ENCODE measurements at places on chromosomes 7 and 10.

DNA sequence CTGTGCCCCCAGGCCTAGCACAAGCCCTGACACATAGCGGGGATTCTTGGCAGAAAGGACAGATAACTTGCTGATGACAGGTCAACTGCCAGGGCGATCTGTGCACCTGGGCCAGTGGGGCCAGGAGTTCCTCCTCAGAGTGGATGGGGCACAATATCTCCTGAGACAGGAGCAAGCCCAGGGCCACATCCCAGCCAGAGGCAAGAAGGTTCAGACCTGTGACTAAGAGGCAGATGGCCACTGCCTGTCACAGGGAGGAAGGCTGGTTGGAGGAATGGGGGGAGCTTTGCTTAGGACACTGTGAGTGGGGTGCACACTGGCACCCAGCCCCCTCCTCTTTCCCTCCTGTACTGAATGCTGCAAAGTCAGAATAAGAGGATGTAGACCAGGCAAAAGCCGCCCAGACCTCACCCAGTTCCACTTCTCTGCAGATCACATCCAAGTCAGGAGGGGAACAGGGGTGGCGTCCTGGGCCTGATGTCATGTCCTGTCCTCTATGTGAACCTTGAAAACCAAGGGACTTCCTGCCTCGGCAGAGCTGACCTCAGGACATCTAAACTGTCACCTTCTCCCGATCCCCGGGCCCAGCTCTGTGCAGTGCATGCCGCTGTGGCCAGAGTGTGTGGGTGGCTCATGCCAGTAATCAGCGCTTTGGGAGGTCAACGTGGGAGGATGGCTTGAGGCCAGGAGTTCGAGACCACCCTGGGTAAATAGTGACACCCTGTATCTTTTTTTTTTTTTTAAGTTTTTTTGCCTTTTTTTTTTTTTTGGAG is 1.3 kb downstream of the GUSB start:
- DNase-seq, result no peak

- peak; percentile 29 for DNase-seq
Measured at GRCh38 chr7:135745703-135746312, 2.8 kb downstream of the FAM180A start.

GRCh38 chr10:96587264-96588059 is 650 bp upstream of the TM9SF3 start:
- DNase-seq, result peak; percentile 53

DNA sequence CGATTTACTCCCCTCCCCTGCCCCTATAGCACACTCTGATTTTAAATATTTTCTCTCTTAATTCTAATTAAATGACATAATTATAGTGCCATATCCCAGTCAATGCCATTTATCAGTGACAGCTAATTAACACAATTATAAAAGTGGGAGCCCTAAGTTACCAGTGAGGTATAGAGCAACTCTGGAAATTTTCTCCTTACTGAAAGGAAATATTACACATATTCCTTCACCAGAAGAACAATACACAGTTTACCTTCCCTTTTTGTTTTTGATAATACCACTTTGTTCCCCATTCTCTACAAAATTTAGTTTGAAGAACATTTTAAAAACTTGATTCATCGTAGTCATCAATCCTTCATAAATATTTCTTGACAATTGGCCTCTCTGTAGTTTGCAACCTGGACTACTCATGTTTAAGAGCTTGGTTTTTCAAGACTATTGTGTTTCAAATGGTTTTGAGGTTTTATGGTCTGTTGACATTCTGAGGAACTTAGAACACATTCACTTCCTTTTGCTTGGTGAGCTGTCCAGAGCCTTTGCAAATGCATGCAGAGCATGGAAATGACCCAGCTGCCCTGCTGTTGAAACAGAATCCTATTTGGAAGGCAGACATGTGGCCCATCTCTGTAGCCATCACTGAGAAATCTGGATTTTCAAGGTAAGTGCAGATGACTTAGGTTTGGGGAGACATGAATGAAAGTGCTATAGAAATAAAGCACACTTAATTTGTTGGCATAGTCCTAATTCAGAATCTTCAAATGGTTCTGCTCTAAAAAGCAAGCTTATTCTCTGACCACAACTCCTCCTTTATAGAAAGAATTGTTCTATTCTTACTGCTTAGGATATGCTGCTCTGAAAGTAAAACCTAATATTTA is at the start of gene GPR141:
TSS of gene GPR141 (plus strand) at position 521 of the 875 bp plus-strand sequence. CDS start 56,628 bp downstream, outside the sequence.
- DNase-seq, result no peak

- DNase-seq, result no peak
Measured at GRCh38 chr7:2688409-2689342, 674 bp downstream of the AMZ1 start.

- DNase-seq, result no peak
Measured at GRCh38 chr7:45071528-45071927, 17.2 kb downstream of the NACAD start.

DNA sequence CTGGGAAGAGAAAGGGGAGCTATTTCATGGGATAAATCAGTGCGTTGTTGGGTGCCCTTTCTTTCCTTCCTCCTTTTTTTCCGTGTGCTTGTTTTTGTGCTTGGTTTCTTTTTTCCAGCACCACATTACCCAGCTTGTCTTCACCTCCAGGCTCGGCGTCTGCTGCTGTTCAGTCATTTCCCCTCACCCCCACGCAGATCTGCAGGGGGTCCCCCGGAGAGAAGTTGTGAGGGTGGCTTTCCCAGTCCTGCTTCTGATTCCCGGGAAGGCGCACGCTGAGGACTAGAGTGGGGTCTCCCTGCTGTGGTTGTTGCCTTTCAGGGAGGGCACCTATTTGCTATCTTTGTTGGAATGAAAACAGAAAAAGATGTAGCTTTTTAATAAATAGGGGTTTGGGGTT is 1.6 kb downstream of the CAMK1D start:
- no peak for DNase-seq

GRCh38 chr10:119693262-119693957 is 32.4 kb upstream of the INPP5F start:
- DNase-seq, result no peak

DNA sequence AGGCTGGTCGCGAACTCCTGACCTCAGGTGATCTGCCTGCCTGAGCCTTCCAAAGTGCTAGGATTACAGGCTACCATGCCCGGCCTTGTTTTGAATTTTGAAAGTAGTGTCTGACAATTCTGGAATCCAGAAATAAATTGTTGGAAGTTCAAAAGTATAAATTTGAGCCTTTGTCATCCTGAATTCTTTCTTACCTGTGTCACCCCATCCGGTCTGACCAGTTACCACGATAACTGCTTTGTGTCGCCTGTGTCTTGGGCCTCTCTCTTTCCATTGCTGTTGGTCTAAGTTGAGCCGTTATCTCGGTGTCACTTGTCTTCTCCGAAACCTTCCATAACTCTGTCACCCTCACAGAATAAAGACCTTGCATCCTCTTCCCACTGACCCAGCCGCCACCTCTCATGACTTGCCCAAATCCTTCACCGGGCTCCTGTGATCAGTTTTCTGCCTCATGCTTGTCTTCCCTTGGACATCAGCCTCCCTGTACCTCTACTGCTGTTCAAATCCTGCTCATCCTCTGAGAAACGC is 18.6 kb downstream of the CUL1 start:
- DNase-seq, result no peak
